CD4-positive, alpha-beta memory T cell (primary cell): ENCODE measurements at places on chromosomes 3 and 15. TPM values are rescaled to one million over a fixed set of nuclear protein-coding genes. Genes with fewer than 3 reads are reported as not detected.

The NPAP1 gene
- not detected for polyA plus RNA-seq

The CISH gene
- 92.1 TPM for polyA plus RNA-seq

The KLF15 gene
- not detected for polyA plus RNA-seq

The CHRM5 gene
- polyA plus RNA-seq = 0.06 TPM

The PAK6 gene
- polyA plus RNA-seq = 1.7 TPM

The DIPK2A gene
- polyA plus RNA-seq = 9.7 TPM

The BSN gene
- polyA plus RNA-seq = 0.01 TPM

The UROC1 gene
- not detected for polyA plus RNA-seq

The GALK2 gene
- 30.9 TPM for polyA plus RNA-seq
